ENCODE measurements at places on chromosomes 4 and X.

GRCh38 chr4:113972781-113973180 lies 6.7 kb downstream of the ARSJ start:
- no peak for DNase-seq

DNA sequence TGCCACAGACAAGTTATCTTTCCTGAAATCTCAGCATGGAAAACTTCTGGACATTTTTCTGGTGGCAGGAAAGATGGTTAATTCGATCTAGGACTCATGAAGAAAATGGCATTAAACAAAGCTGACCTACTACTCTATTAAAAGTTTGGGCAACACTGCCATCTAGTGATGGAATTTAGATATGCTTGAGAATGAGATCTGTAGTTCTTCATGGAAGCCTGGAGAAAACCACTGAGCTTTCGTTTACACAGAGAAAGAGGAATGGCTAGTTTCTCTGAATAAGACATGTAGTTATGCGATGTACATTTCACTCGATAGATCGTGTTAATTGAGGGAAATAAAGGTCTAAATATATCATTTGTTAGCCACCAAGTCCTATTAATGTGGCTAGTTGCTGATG lies 51.7 kb upstream of the CHRDL1 start:
- DNase-seq: peak; percentile 67

GRCh38 chr4:2886622-2887021 lies 43.0 kb downstream of the ADD1 start:
- no peak for DNase-seq

- DNase-seq: no peak
Measured at GRCh38 chr4:139808808-139809756, 143.5 kb downstream of the MGST2 start.

DNA sequence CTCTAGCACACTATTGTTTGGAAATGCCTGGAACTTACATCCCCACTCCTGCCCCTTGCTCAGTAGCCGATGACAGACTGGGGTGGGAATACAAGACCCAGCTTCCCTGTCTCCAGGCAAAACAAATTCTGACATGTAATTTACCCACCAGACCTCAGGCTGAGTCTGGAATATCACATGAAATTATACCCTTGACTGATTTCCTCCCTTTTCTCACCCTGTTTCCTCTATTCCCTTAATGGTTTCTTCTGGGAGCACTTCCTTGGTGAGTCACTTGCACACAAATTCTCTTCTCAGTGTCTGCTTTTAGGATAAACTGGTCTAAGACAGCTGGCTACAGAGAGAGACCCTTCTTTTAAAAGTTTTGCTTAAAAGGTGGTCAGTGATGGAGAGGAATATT lies 65.8 kb upstream of the DIPK2B start:
- DNase-seq: no peak

GRCh38 chr4:129342819-129343408 lies 247.0 kb downstream of the C4orf33 start:
- no peak for DNase-seq

DNA sequence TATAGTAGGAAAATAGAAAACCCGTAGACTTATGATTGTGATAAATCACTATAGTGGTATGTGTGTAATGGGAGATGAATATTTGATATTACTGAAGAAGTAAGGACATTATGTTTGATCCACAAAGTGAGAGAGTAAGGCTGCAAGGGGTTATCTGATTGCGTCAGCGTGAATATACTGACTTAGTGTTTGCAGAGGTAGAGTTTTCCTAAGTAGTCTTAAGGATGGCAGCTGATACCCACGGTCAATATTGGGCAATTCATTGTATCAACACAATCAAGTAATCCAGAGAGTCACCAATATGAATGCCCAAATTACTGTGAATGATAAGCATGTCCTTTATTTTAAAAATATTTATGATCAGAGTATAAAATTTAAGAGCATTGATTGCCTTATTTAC lies 83.7 kb downstream of the SPOCK3 start:
- DNase-seq: no peak

DNA sequence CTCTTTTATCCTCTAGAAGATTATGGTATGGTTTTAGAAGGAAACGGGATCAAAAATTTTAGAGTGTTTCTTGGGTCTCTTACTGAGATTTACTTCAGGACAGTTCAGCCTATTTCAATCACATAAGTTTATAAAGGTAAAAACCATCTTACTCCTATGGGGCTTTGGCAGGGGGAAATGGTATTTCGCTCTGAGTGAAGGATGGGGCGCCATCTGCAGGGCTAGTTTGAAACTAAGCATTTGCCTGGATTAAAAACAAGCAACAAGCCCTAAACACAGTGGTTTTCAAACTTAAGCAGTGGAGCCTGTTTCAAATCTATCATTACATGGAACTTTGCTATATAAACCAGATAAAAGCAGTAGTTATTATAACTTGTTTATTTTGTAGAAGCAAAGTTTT lies 361.5 kb upstream of the FMR1 start:
- peak; percentile 20 for DNase-seq

- DNase-seq: no peak
Measured at GRCh38 chrX:105462186-105462585, 241.7 kb upstream of the TEX13A start.

All from NCI-H1694 treated with DMSO at 0.1 percent for 48 hours (cell line).